NCI-H2171 treated with DMSO at 0.1 percent for 48 hours (cell line): ENCODE measurements at places on chromosomes 6 and 20.
A peak's percentile ranks its signal among the peaks of the same experiment; 100 is the strongest.

- no peak for DNase-seq
These were observed 20.7 kb downstream of the TENT5A start for GRCh38 chr6:81731814-81732213.

DNA sequence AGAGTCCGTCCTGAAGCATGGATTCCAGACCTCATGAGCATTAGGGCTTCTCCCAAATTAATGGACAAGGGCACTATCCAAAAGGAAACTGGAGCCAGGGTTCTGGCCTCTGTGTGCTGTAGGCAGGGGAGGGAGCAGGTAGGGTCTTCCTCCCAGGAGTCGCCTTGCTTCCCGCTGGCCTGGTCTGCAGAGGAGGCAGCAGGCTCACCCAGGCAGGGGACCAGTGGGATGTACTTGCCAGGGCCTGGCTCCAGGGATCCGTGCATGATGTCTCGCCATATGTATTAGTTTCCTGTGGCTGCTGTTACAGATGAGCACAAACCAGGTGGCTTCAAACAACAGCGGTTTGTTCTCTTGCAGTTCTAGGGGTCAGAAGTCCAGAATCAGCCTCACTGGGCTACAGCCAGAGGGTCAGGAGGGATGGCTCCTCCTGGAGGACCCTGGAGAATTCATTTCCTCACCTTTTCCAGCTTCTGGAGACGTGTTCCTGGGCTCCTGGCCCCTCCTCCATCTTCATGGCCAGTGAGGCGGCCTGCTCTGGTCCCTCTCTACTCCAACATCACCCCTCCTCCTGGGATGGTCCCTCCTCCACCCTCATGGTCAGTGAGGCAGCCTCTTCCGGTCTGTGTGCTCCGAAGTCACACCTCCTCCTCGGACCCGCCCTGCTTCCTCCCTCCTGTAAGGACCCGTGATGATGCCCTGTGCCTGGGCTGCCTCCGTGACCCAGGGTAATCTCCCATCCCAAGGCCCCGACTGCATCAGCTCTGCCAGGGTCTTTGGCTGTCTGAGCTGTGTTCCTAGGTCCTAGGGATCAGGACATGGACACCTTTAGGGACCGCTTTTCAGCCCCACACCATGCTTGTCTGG is 329.1 kb downstream of the CDH4 start:
- no peak for DNase-seq

GRCh38 chr6:14452567-14453527 is 335.3 kb downstream of the CD83 start:
- DNase-seq, result no peak

GRCh38 chr6:159871906-159872305 is 18.9 kb upstream of the MAS1 start:
- DNase-seq, result no peak

DNA sequence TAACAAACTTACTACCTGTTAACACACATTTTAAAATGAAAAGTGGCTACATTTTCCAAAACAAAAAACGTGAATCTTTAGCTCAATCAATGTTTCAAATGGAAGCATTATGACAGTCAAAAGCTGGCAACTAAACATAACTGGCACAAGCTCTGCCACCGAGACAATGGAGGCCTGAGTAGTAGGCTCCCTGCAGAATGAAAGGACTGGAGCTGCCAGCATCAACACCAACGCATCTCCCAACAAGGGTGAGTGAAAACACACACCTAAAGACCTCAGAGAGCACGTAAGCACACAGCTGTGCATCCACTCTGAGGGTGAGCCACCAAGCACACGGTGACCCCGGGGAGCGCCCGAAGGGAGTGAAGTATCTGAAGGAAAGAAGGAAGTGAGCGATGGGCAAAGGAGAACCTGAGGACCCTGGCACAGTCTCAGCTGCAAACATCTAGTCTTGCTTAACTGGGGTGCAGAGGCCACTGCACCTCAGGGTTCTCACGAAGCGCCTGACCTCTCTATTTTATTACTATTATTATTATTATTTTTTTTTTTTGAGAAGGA is 1.6 kb upstream of the ADRM1 start:
- DNase-seq, result no peak

GRCh38 chr6:35124356-35124755 is 16.8 kb downstream of the TCP11 start:
- DNase-seq, result no peak

- no peak for DNase-seq
These were observed 62.8 kb downstream of the TCP11 start for GRCh38 chr6:35078226-35078850.

- no peak for DNase-seq
These were observed 104.9 kb downstream of the SLX4IP start for GRCh38 chr20:10539818-10540553.

DNA sequence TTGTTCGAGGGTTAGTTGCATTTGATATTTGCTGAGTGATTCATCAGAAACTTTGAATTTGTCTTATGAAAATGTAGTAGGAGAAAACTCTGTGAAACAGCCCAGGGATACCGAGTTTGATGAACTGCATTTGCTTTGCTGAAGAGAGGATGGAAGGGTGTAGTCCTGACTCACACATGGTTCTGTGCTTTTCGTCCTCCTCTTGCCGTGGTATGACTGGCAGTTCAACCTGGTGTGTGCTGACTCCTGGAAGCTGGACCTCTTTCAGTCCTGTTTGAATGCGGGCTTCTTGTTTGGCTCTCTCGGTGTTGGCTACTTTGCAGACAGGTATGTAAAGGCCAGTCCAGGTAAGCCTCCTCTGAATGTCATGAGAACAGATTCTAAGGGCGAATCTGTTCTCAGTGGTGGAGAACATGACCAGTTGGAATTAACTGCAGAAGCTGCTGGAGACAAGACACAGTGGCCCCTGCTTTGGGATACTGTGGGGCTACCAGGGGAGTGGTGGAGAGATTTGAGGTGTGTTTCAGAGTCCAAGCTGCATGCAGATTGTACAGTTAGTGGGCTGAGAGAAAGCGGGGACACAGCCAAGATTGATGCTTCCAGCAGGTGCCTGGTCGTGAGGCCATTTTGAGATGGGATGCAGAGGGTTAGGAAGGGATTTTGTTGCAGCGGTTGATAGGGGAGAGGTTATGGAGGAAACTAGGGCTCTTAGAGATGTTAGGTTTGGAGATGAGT is 8.4 kb downstream of the SLC22A1 start:
- no peak for DNase-seq

DNA sequence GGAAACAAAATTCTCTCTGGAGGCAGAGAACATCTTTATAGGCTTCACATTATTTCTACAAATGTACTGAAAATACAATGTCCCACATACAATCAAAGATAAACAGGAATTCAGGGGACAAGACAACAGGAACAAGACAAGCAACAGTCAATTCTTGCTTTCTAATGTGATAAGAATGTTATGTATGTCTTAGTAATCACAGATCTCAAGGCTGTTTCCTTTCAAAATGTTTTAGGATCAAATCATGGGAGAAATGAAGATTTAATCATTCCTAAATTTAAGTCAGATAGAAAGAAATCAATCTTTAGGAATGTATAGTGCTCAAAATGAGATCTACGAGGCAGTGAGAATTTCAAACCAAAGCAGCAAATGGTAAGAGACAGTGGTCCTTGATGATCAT is 32.1 kb downstream of the NEDD9 start:
- DNase-seq, result no peak

GRCh38 chr6:139639507-139639906 is 265.1 kb upstream of the CITED2 start:
- DNase-seq, result no peak

DNA sequence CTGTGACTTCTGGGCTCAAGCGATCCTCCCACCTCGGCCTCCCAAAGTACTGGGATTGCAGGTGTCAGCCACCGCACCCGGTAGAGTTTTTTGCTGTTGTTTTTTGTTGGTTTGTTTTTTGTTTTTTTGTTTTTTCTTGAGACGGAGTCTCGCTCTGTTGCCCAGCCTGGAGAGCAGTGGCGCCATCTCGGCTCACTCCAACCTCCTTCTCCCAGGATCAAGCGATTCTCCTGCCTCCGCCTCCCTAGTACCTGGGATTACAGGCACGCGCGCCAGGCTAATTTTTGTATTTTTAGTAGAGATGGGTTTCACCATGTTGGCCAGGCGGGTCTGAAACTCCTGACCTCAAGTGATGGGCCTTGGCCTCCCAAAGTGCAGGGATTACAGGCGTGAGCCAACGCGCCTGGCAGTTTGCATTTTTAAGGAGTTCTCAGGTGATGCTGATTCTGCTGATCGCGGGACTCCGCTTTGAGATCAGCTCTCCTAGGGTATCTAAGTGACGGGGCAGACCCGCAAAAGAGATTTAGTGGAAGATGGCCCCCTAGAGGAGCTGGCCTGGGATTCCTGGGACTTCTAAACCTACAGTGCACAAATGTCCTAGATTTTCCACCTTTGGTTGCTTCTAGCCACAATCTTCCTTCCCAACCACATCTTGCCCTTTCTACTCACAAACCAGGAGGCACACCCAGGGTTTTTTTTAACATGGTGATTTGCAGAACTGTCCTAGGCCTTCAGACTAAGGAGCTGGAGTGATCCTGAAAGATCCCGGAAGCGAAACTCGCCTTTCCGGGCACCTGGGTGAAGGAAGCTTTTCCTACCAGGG is 45.2 kb downstream of the DPPA5 start:
- no peak for DNase-seq

DNA sequence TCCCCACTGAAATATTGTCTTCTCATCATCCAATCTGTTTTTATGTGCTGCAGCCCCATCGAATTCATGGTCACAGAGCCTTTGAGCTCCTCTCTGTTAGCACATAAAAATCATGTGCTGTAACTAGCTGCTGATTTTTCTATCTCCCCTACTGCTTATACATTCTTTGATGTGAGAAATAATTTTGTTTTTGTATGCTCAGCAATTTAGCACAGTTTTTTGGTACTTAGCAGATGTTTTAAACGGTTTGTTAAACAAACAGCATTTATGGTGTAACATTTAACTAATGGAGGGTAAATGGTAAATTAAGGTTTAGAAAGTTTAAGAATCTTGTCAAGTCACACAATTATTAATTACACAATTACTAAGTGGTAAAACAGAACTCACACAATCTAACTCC is 131.8 kb upstream of the C6orf118 start:
- no peak for DNase-seq

DNA sequence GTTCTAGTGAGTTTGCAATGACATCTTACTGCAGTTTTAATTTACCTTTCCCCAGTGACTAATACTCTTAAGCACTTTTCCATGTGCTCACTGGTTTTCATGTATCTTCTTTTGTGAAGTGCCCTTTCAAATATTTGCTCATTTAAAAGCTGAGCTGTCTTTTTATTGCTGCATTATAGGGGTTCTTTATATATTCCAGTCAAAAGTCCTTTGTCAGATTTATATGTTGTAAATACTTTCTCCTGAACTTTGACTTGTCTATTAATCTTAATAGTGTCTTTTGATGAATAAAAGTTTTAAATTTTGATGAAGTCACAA is 50.2 kb upstream of the ELOVL5 start:
- no peak for DNase-seq

DNA sequence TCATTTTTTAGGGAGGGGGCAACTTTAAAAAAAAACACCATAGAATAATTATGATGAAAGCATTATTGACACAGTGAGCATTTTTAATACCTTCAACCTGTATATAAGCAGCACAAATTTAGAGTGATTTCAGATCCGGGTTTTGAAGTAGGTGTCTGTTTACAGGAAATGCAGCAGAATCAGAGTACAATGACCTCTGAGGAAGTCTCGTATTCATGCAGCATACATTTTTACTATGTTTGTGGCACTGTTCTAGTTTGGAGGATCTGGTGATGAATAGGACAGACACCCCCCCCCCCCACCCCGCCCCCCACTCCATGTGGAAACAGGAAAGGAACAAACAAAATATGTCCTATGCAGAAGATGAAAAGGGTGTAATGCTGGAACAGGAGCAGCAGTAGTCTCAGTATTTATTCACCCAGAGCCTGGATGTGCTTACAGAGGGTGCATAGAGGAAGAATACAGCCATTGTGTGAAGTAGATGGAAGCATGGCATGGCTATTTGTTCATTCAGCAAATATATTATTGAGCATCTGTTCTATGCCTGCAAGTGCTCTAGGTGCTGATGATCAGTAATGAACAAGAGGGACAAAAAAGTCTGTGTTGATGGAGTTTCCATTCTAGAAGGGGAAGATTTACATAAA is 19.7 kb downstream of the VAPB start:
- DNase-seq, result peak; percentile 15

DNA sequence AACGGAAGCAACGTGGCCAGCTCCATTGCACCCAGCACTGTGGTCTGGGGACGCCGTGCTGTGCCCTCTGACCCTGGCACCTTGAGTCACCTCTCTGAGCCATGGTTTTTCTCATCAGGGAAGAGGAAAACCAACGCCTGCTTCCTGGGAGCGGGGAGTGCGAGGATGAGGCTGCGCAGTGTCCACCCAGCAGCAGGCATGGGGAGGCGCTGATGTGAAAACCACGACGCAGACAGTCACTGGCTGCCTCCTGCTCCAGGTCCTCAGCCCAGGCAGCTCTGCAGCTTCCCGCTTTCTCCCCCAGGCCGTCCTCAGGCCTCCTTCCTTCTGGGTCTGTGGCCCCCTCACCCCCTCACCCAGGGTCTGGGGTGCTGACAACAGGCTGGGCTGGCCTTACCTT is 14.0 kb downstream of the GATA5 start:
- no peak for DNase-seq

GRCh38 chr6:112205427-112206109 is 48.8 kb downstream of the LAMA4 start:
- no peak for DNase-seq

DNA sequence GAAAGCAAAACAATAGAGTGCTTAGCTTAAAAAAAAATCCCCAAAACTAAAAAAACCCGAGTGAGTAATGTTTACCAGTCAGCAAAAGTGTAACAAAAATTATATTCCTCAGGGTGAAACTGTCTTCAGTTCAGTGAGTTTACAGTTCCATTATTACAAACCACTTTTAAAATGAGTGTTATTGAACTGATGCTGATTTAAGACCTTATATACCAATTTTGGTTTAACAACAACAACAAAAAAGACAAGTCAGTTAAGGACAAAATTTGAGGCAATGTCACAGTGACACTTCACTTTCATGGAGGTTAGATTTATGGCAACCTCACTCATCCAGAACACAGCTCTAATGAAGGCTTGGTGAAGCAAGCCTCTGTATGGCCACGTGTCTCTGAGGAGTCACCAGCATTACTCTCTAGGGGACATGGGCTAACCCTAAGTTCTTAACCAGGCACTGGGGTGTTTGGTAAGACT is 630.8 kb downstream of the PHF3 start:
- DNase-seq, result no peak
